Fibroblast of pulmonary artery (primary cell): ENCODE measurements at places on chromosomes 13 and 19.
A peak's percentile ranks its signal among the peaks of the same experiment; 100 is the strongest.

DNA sequence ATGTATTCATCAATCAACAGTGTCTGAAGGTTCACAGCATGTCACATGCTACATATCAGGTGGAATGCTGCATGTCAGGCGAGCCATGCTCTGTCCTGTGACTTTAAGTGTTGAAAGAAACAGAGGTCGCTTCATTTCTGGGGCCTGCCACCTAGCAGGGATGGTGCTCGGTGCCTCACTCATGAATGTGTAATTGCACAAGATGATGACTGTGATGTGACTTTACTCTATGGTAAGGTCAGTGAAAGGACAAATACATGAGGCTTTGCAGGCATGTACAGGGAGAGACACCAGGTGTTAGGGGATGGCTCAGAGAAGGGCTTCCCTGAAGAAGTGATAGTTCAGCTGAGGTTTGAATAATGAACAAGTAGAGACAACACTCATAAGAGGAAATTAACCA, 66.7 kb downstream of the FRY start:
- no peak for DNase-seq

GRCh38 chr13:109707742-109708617, 78.4 kb downstream of the IRS2 start:
- no peak for DNase-seq

DNA sequence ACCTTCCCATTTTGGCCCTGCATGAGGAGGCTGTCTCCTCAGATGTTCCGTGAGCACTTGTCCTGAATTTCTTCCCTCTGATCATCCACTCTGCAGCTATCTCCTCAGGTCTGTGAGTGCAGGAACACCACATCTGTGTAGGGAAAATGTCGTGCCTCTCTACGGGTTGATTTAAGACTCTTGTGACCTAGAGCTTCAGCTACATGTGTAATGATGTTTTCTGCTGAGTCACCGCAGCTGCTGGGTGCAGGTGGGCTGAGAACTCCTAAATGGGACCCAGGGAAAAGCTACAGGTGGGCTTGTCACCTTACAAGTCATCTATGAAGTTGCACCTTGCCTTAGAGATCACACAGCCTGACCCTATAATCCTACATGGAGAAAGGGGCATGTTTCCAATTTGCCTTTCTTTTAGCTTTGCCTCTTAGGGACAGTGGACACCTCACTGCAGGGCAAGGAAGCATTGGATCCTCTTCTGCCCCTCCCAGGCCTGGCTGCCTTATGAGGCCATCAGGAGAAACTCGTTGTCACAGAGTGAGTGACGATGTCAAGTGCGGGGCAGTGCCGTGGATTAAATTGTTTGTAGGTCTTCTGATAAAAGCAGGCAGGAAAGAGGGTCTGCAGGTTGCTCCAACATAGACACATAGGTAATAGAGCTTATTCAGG, 122.3 kb downstream of the DNAJC15 start:
- no peak for DNase-seq

GRCh38 chr13:31264151-31264550, 64.4 kb downstream of the B3GLCT start:
- peak; percentile 25 for DNase-seq

GRCh38 chr13:104871456-104871855, 1664.0 kb downstream of the EFNB2 start:
- DNase-seq = no peak

- no peak for DNase-seq
These were observed 601.0 kb downstream of the FGF9 start for GRCh38 chr13:22271903-22272302.

GRCh38 chr13:27398360-27398759, 26.1 kb upstream of the GTF3A start:
- DNase-seq = no peak

DNA sequence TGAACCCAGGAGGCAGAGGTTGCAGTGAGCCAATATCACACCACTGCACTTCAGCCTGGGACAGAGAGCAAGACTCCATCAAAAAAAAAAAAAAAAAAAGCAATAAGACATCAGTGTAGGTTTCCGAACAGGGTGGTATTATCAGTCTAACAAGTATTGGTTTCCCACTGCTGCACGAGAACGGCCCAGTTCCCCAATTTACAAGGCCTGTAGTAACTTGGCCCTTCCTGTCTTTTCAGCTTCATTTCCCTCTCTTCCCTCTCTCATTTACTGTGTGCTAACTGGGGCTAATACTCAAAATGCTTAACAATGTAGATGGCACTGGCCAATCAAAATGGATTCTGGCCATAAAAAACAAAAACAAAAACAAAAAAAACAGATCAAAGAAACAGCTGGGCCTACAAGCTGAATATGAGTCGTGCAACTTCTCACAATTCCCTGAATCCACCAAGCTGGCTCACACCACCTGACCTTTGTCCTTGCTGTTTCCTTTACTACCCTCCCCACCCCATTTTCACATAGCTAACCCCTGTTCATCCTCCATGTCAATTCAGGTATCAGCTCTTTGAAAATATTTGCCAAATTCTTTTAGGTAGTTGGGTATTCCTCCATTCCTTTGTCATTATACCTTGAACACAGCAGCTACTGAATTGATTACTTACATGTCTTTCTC, 2.4 kb downstream of the TEX101 start:
- DNase-seq = no peak

GRCh38 chr13:83975655-83976165, 93.4 kb upstream of the SLITRK1 start:
- DNase-seq = no peak

DNA sequence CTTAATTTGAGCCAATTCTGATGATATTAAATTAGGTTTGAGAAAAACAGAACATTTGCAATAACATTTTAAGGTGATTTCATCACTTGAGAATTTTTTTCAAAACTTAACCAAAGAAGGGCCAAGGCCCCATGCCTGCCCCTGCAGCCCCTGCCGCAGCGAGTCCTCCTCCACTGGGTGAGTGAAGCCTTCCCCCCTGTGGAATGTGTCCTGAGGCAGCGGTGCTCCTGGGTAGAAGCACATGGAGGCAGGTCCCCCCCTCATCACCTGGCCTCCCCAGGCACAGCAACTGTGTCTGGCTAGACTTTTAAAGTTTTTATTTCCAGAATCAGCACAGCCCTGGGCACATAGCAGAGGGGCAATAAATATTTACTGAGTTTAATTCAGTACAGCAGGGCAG, 10.8 kb downstream of the SOX1 start:
- DNase-seq = no peak

DNA sequence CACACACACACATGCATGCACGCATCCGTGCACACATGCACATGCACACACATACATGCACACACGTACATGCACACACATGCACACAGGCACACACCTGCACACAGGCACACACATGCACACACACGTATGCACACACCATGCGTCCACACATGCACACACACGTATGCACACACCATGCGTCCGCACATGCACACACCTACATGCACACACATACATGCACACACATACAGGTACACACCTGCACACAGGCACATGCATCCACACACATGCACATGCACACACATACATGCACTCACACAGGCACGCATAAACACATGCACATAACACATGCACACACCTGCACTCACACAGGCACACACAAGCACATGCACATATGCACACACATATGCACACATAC, 112.1 kb downstream of the DPF1 start:
- DNase-seq = no peak

DNA sequence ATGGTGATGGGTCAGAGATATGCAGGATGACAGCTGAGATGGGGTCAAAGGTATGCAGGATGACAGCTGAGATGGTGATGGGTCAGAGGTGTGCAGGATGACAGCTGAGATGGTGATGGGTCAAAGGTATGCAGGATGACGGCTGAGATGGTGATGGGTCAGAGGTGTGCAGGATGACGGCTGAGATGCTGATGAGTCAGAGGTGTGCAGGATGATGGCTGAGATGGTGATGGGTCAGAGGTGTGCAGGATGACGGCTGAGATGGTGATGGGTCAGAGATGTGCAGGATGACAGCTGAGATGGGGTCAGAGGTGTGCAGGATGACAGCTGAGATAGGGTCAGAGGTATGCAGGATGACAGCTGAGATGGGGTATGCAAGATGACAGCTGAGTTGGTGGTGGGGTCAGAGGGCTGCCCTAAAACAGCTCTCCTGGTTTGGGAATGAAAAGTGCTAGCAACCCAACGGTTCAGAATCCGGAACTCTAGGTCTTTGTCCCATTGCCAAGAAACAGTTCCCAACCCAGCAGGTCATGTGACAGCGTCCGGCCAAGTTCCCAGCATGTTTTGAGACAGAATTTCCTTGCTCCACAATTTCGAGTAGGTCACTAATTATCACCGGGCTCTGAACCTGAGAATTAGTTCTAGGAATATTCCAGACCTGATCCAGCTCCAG, 3.2 kb downstream of the SELENOW start:
- DNase-seq = no peak

- DNase-seq = no peak
These were observed 12.0 kb upstream of the GAS6 start for GRCh38 chr13:113875837-113876281.

DNA sequence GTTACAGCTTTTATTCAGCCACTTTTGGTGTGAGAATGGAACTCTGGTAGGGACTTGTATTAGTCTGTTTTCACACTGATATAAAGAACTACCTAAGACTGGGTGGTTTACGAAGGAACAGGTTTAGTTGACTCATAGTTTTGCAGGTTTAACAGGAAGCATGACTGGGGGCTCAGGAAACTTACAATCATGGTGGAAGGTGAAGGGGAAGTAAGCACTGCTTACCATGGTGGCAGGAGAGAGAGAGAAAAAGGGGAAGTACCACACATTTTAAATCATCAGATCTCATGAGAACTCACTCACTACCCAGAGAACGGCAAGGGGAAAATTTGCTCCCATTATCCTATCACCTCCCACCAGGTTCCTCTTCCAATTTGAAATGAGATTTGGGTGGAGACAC, 942.2 kb downstream of the PCDH17 start:
- DNase-seq = no peak

GRCh38 chr13:112001571-112001970, 65.4 kb upstream of the SOX1 start:
- DNase-seq = no peak

DNA sequence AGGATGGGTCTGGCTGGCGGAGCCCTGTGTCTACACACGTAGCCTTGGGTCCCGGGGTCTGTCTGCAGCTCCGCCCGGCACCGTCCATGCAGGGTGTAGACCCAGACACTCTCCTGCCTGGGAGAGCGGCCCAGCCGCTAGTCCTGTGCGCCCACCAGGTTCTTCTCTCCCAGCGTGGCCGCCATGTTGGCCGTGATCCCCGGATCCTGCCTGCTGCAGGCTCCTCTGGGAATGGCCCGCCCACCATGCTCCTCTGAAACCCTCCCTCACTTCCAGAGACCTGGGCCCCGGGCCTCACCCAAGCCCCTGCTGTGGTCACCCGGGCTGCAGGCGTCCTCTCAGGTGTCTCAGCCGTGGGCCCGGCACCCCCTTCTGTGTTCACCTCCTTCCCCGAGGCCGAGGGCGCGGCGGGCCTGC, 57.7 kb upstream of the MCF2L start:
- DNase-seq = no peak

DNA sequence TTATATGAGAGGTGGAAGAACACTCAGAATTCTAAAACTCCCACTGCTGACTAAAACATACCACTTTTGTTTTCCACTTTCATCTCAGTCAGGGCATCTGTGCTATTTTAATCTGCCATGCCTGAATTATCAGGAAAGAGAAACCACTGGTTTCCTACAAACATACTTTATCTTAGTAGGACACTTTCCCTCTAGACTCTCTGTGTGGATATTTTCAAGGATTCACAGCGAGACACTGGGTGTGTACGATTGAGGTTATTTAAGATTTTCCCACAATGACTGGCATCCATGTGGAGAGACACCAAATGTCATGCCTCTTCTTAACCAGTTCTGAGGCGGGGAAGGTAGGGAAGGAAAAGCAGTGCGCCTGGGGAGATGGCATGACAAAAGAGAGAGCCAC, 212.2 kb downstream of the ENOX1 start:
- no peak for DNase-seq

DNA sequence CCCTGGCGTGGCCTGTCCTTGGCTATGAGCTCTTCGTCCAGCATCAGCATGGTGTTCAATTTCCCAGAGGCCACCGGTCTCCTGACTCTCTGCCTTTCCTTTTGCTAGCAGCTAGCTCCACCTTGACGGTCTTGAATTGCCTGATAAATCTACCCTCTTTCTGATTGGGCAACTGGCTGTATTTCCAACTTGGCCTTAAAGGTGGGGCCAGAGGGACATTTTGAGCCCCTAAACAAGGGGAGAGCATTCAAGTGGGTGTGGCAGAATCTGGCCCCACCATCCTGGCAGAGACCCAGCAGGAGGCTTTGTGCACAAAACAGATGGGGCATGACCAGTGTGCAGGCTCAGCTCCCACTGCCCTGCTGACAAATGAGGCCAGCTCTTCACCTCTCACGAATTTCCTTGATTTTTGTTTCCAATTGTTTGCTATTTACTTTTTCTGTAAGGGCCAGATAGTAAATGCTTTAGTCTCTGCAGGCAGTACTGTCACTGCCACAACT, 148.9 kb upstream of the VSTM2B start:
- DNase-seq = no peak

GRCh38 chr19:4052993-4053422, 13.7 kb downstream of the ZBTB7A start:
- no peak for DNase-seq

- no peak for DNase-seq
These were observed 79.1 kb downstream of the ATP11A start for GRCh38 chr13:112768795-112769481.

GRCh38 chr13:70386919-70387318, 278.7 kb upstream of the KLHL1 start:
- no peak for DNase-seq

DNA sequence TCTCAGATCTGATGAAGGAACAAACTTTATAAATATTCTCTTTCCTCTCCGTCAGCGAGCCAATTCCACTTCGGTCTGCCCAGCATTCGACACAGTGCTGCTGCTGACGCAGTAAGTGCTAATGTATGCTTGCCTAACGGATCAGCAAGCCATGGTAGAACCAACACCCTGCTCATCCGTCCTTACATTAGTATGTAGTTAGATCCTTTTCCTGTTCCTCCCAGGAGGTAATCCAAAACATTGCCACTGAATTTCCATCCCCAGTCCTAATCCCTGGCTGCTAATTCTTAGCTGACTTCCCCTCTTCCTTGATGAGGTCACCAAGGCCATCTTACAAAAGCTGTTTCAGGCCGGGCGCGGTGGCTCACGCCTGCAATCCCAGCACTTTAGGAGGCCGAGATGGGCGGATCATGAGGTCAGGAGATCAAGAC, 88.0 kb downstream of the STARD13 start:
- DNase-seq = no peak

DNA sequence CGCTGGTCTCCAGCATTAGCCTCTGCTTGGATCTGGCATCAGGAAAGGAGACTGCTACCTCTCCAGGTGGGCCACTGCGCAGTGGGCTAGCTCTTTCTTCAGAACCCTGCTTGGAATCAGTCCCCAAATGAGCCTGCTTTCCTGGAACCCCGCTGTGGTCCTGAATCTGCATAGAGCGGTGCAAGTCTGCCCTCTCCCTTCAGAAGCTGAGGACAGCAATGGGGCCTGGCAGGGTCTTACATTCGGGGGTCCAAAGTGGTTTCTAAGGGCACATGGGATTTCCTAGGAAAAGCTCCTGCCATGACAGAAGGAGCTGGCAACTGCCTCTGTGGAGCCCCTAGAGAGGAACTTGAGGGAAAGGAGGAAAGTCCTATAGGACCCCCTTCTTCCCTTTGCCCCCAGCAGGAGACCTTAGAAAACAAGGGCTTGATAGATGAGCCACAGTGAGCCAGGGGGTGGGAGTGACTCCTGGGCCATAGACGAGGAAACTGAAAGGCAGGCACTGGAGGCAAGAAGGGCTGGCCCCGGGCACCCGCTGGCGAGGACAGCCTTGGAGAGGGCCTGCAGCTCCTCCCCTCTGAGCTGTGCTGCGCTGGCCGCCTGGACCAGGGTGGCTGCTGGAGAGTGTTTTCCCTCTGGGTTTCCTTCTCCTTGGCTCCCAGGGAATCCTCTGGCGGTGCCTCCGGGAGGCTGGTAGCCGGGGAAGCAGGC, 1.4 kb upstream of the VSTM2B start:
- no peak for DNase-seq
